Mucosa of gallbladder (tissue), 1 donor: ENCODE measurements at places on chromosomes 13 and 19. TPM values are rescaled to one million over a fixed set of nuclear protein-coding genes. Genes with fewer than 3 reads are reported as not detected.
A peak's percentile ranks its signal among the peaks of the same experiment; 100 is the strongest.

- DNase-seq = no peak
Measured at GRCh38 chr13:95793781-95794180, 116.8 kb downstream of the DNAJC3 start.

Gene ZNF296
- total RNA-seq = 2.3 TPM

Gene SBK3
- 0.20 TPM for total RNA-seq

GRCh38 chr13:89980896-89981295, 1366.6 kb upstream of the MIR17HG start:
- DNase-seq = no peak

Gene F10
- 8.2 TPM for total RNA-seq

- no peak for DNase-seq
Measured at GRCh38 chr19:55146705-55147273, 2.2 kb downstream of the TNNT1 start.

GRCh38 chr13:41456768-41457588, at the start of gene RGCC:
TSS of gene RGCC (plus strand) at chr13:41457550. CDS start at chr13:41457708, 158 bp downstream.
- DNase-seq = peak; percentile 47

Gene STAP2
- total RNA-seq = 37.8 TPM

- no peak for DNase-seq
Measured at GRCh38 chr13:23469951-23470421, 36.5 kb upstream of the SACS start.

DNA sequence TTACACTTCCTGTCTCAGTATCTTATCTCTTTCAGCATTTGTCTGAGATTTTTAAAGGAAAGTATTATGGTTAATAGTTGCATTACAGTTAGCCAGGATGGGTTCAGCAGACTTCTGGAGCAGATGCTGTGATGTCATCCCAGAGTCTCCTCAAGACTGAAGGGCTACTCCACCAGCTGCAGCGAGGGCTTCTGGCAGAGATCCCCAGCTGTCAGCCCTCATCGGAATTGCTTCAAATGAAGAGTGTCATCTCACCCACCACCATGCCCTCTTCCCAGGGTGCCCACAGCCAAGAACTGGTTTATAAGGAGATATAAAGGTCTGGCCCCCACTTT, 84.4 kb downstream of the FAM216B start:
- DNase-seq = no peak

Gene RASAL3
- total RNA-seq = 9.7 TPM

DNA sequence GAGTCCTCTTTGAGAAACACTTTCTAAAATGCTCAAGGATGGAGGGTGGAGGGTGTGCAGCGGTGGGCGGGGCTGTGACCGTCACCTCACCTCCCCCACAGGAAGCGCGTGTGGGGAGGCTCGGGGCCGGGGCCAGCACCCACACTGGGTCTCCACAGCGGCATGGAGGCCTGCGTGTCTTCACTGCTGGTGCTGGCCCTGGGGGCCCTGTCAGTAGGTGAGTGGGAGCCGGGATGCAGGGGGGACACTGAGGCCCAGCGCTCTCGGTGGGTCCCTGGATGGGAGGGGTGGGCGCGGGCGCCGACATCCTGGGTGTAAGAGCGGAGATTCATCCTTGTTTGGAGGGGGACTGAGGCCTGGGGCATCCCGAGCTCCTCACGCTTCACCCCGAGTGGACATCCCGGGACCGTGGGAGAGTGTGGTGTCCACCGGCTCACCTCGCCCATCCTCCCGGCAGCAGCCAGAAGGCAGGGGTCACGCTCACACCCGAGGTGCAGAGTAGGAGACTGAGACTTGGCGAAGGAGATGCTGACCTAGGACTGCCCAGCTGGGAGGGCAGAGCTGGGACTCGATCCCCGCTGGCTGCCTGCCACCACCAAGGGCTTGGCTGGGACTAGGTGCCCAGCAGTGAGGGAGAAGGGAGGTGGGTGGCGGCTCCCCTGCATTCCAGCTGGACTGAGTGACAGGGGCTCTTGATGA, at the start of gene GZMM:
Gene GZMM (plus strand): TSS at position 144 of the 699 bp plus-strand sequence. CDS start 19 bp downstream, at position 163.
- DNase-seq = no peak

Gene PGLYRP2
- total RNA-seq = 1.6 TPM

DNA sequence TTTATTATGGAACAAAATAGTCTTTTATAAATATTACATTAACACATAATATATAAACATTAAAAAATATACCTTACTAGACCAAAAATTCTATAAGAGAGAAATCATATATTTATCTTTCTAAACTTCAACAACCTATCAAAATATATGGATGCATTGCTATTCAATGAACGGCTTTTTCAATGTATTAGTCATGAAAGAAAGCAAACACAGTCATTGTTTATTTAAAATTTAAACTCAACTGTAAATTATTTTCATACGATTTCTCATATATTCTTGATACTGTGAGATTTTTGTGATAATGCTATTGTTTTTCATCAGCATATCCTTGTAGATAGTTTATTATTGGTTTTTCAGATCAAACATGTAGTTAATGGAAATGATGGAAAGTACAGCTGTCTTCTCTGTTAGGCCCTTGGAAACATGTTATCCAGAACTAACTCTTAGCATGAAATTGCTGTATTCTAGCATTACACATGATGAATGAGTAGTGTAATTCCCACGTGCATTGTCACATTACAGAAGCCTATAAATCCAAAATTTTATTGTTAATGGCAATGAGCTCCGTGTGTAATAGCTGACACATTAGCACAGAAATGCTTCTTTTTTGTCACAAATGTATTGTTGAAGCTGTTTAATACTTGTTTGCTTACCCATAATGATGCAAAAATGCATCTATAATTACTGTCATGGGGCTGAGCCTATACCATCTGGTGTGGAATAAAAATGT, 1639.9 kb downstream of the SLITRK5 start:
- no peak for DNase-seq

DNA sequence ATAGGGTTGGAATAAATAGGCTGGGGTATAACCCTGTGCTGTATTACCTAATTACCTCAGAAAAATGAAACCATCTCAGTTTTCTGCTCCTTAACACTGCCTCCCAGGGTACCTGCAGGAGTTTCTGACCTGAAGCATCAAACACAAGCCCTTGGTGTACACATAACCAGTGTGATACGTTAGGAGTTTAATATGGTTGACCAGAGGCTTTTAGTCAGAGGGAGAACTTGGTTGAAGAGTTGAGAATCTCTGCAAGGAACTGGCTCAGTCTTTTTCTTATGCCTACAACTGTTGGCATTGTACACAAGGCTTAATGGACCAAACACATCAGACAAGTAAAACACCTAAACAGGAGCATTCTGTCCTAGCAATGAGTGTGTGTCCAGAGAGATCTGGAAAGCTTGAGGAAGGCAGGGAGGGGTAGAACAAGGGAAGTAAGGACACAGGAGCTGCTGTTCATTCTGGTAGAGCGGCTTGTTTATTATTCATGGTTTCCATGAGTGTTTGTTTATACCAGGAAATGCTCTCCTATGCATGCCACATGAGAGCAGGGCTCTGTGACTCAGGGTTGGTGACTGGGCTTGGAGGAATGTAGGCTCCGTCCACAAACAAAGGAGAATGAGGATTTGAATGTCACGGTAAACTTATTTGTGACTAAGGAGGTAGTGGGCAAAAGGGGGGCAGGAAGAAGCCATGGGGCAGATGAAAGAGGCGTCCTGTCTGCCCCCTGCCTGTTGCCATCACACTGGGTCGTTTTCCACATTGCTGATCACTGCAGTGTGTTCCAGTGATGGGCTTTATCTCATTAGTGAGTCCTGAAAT, 11.9 kb upstream of the SPATA13 start:
- peak; percentile 69 for DNase-seq

DNA sequence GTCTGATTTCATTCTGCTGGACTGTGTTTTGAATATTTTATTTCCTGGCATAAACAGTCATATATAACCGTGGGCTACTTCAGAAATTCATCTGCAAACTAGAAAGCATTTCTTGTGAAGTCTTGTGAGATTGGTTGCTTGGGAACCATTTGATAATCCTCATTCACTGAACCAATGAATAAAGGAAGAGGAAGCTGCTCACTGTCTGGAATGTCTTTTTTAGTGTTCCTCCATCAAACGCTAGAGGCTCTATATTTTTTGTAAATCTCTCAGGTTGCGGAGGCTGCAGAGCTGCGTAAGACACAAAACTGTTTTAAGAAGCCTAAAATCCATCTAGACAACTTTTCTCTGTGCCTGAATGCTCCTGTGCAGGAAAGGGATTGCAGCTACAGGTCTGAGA, 18.7 kb upstream of the GPR12 start:
- no peak for DNase-seq

Gene CTXN1
- total RNA-seq = 5.9 TPM

- no peak for DNase-seq
Measured at GRCh38 chr19:13214036-13214730, 64.0 kb downstream of the IER2 start.

Gene STARD13
- total RNA-seq = 36.1 TPM

Gene SLC15A1
- 140 TPM for total RNA-seq

DNA sequence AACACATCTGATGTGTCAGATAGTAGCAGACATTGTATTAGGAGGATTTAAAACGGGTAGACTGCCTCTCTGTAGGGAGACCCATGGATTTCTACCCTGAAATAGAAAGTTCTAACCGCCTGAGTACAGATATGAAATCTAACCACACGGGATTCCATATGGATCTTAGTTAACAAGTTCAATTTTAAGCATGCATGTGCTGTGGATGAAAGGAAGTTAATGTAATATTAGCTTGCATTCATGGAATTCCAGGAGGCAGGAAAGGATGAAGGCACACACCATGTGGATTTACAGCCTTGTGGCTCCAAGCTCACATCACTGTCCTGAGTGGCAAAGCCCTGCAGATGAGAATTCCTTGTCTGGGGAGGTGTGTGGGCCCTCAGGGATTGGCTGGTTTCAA, 120.6 kb upstream of the IRS2 start:
- DNase-seq = no peak

Gene KRTDAP
- not detected for total RNA-seq

GRCh38 chr13:41313117-41313516, 2.0 kb downstream of the NAA16 start:
- DNase-seq = no peak

Gene OLFM4
- 3.9 TPM for total RNA-seq

DNA sequence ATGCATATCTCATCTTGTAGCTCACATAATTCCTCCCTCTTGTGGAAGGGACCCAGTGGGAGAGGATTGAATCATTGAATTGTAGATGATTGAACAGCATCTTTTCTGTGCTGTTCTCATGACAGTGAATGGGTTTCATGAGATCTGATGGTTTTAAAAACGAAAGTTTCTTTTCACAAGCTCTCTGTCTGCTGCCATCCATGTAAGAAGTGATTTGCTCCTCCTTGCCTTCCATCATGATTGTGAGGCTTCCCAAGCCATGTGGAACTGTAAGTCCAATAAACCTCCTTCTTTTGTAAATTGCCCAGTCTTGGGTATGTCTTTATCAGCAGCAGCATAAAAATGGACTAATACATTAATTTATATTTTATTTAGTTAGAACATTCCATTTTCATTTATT, 19.6 kb upstream of the ZNF675 start:
- DNase-seq = no peak

- DNase-seq = peak; percentile 92
Measured at GRCh38 chr19:45443462-45444317, 20.0 kb upstream of the ERCC1 start.

DNA sequence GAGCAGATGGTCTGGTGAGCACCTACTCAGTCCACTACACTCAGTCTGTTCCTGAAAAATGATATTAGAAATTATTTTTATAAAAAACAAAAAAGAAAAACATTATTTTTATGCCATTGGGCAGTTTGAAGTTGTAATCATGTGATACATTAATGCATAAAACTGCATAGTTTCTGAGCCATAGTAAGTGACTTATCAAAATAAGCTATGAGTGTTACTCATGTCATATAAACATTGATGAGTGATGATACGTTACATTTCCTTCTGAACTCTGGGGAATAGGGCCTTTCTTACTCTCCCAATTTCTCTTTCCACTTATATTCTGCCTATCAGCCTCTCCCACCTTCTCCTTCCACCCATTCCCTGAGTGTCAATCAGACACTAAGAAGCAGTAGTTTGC, 8.9 kb downstream of the ZNF805 start:
- no peak for DNase-seq

GRCh38 chr19:5232798-5233505, 107.7 kb downstream of the PTPRS start:
- DNase-seq = no peak

DNA sequence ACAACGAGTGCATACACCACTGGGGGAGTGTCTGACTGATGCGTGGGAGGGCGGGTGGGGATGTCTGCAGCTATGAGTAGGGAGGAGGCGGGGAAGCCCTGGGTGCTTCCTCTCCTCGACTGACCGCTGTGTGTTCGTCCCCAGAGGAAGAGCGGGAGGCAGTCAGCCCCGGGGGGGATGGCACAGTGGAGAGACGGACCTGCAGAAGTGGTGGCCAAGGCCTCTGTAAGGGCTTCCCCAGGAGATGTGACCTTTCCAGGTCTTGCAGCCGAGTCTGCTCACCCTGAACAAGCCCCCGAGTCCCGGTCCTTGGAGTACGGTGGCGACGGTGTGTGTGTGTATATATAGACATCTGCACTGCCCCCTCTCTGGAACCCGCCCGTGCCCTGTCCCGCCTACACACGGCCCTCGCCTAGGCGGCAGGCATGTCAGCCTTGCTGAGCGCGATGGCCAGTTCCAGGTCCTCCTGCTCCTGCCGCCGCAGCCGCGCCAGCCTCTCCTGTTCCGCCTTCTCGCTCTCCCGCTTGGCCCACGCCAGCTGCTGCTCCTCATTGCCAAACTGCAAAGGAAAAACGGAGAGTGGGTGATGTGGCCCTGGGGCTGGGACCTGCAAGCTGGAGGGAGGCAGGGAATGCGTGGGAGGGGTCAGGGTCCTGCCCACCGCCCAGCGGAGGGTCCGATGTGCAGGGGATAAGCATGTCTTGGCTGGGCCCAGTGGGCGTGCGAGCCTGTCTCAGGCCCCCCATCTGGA, 30.8 kb downstream of the KLF2 start:
- DNase-seq = no peak

- DNase-seq = no peak
Measured at GRCh38 chr13:21556051-21556450, 47.9 kb downstream of the MICU2 start.

- no peak for DNase-seq
Measured at GRCh38 chr13:21529146-21529893, 70.2 kb upstream of the ZDHHC20 start.

GRCh38 chr19:46116121-46116520, 8.4 kb downstream of the IGFL3 start:
- no peak for DNase-seq

DNA sequence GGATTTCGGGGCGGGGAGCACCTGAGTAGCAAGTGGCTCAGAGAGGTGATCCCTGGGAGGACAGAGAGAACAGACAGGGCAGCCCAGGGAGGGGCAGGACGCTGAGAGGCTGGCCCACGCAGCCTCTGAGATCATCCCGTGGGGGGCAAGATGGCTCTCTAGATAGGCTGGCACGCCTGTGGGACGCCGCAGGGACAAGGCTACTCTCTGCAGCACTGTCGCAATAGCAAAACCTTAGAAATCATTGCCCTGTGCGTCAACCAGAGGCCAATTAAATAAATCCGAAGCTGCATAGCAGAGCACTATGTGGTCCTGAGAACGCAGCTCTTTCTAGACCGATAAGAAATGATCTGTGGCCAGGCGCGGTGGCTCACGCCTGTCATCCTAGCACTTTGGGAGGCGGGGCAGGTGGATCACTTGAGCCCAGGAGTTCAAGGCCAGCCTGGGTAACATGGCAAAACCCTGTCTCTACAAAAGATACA, 5.1 kb downstream of the PEX11G start:
- no peak for DNase-seq

- no peak for DNase-seq
Measured at GRCh38 chr13:109209526-109209925, 576.9 kb downstream of the IRS2 start.

- no peak for DNase-seq
Measured at GRCh38 chr13:93224535-93224934, 2.1 kb upstream of the GPC6 start.
